ENCODE measurements at places on chromosomes 12 and 14. TPM values are rescaled to one million over a fixed set of nuclear protein-coding genes. Genes with fewer than 3 reads are reported as not detected.

- DNase-seq, result no peak
Measured at GRCh38 chr12:117130801-117131200, 31.6 kb upstream of the TESC start.

The BDKRB2 gene
- 0.83 TPM for total RNA-seq

The SERPINA9 gene
- not detected for total RNA-seq

The VIPAS39 gene
- 10.7 TPM for total RNA-seq

The SERPINA12 gene
- not detected for total RNA-seq

- no peak for DNase-seq
Measured at GRCh38 chr12:57027011-57027804, 10.9 kb upstream of the TAC3 start.

The HSP90AA1 gene
- total RNA-seq, result 299 TPM
